Lung microvascular endothelial cell (primary cell): ENCODE measurements at places on chromosomes 5 and 9. TPM values are rescaled to one million over a fixed set of nuclear protein-coding genes. Genes with fewer than 3 reads are reported as not detected.

PKD2L2 gene
- total RNA-seq = not detected in 2 replicates

FSD1L gene
- 1.2 and 1.3 TPM in 2 replicates for total RNA-seq

EQTN gene
- not detected in 2 replicates for total RNA-seq

JAKMIP2 gene
- total RNA-seq = not detected in 2 replicates

UGT3A1 gene
- not detected in 2 replicates for total RNA-seq

EFNA5 gene
- total RNA-seq = 72.8 and 93.7 TPM in 2 replicates

SH3TC2 gene
- 4.0 and 15.0 TPM in 2 replicates for total RNA-seq

SLC1A3 gene
- total RNA-seq = 0.22 TPM in 1 of 2 replicates, not detected in the other

PPP2R2B gene
- total RNA-seq = not detected in 2 replicates

ANKRD33B gene
- 1.4 and 2.6 TPM in 2 replicates for total RNA-seq

FGF18 gene
- not detected in 2 replicates for total RNA-seq

NUDT12 gene
- total RNA-seq = 3.2 and 3.7 TPM in 2 replicates

LHFPL2 gene
- total RNA-seq = 24.4 and 31.2 TPM in 2 replicates

CYSRT1 gene
- total RNA-seq = under 0.01 and 0.20 TPM in 2 replicates

HIGD2A gene
- 35.1 and 41.3 TPM in 2 replicates for total RNA-seq

ADAMTS2 gene
- 0.22 and 0.40 TPM in 2 replicates for total RNA-seq

FCN1 gene
- not detected in 2 replicates for total RNA-seq

BAAT gene
- total RNA-seq = not detected in 2 replicates

ANXA2R gene
- total RNA-seq = 6.5 and 7.2 TPM in 2 replicates

GPR150 gene
- total RNA-seq = under 0.01 and 0.22 TPM in 2 replicates

WDR31 gene
- total RNA-seq = 0.20 and 0.22 TPM in 2 replicates

GCNT4 gene
- under 0.01 TPM in 2 replicates for total RNA-seq

DDX46 gene
- 12.6 and 14.7 TPM in 2 replicates for total RNA-seq

TERT gene
- total RNA-seq = not detected in 2 replicates

TOR4A gene
- 21.4 and 21.8 TPM in 2 replicates for total RNA-seq

GLRA1 gene
- not detected in 2 replicates for total RNA-seq

PIK3R1 gene
- total RNA-seq = 22.9 and 26.4 TPM in 2 replicates

ZNF608 gene
- 5.8 and 10.2 TPM in 2 replicates for total RNA-seq

KIF4B gene
- total RNA-seq = 0.40 and 0.44 TPM in 2 replicates

BARHL1 gene
- total RNA-seq = not detected in 2 replicates

ALDH1A1 gene
- 1,079 and 3,265 TPM in 2 replicates for total RNA-seq

PCDHGA11 gene
- total RNA-seq = 4.1 and 4.4 TPM in 2 replicates

NANS gene
- 63.6 and 73.8 TPM in 2 replicates for total RNA-seq

SPDL1 gene
- 5.2 and 10.9 TPM in 2 replicates for total RNA-seq

PLCXD3 gene
- 0.20 and 0.44 TPM in 2 replicates for total RNA-seq

SOWAHA gene
- not detected in 2 replicates for total RNA-seq

ICE1 gene
- 15.5 and 20.6 TPM in 2 replicates for total RNA-seq

RNF208 gene
- 0.22 TPM in 1 of 2 replicates, not detected in the other for total RNA-seq

PIP5K1B gene
- under 0.01 TPM in 1 of 2 replicates, not detected in the other for total RNA-seq

CKMT2 gene
- total RNA-seq = 0.20 and 0.22 TPM in 2 replicates

AJM1 gene
- 0.44 and 1.4 TPM in 2 replicates for total RNA-seq

UNC5A gene
- 0.22 and 0.40 TPM in 2 replicates for total RNA-seq

TMOD1 gene
- 0.65 and 0.79 TPM in 2 replicates for total RNA-seq

FCHSD1 gene
- total RNA-seq = 9.3 and 10.5 TPM in 2 replicates

MRPL22 gene
- 10.2 and 21.2 TPM in 2 replicates for total RNA-seq

OR1Q1 gene
- not detected in 2 replicates for total RNA-seq

FAM151B gene
- 2.0 and 2.2 TPM in 2 replicates for total RNA-seq

ARID3C gene
- under 0.01 and 0.20 TPM in 2 replicates for total RNA-seq

SLC1A1 gene
- total RNA-seq = 3.3 and 5.6 TPM in 2 replicates

TRIM7 gene
- total RNA-seq = 0.99 and 4.6 TPM in 2 replicates

RNF183 gene
- not detected in 2 replicates for total RNA-seq

POC5 gene
- total RNA-seq = 5.9 and 8.3 TPM in 2 replicates

ROR2 gene
- under 0.01 TPM in 1 of 2 replicates, not detected in the other for total RNA-seq

SLC45A2 gene
- under 0.01 TPM in 1 of 2 replicates, not detected in the other for total RNA-seq
